Stimulated activated CD4-positive, alpha-beta T cell treated with anti-CD3 and anti-CD28 coated beads, Interleukin-4, amount 100 ng/mL, for 4 hours (primary cell): ENCODE measurements at places on chromosomes 1 and 21.

- no peak for DNase-seq
Observed at GRCh38 chr1:37657620-37658412, 23.1 kb upstream of the RSPO1 start.

- no peak for DNase-seq
Observed at GRCh38 chr1:193031431-193031830, 27.7 kb downstream of the UCHL5 start.

GRCh38 chr21:43767498-43767983, 8.6 kb downstream of the CSTB start:
- no peak for DNase-seq

GRCh38 chr1:204232526-204232925, 18.7 kb upstream of the GOLT1A start:
- no peak for DNase-seq

GRCh38 chr1:46256523-46256922, 9.0 kb downstream of the RAD54L start:
- DNase-seq: no peak

DNA sequence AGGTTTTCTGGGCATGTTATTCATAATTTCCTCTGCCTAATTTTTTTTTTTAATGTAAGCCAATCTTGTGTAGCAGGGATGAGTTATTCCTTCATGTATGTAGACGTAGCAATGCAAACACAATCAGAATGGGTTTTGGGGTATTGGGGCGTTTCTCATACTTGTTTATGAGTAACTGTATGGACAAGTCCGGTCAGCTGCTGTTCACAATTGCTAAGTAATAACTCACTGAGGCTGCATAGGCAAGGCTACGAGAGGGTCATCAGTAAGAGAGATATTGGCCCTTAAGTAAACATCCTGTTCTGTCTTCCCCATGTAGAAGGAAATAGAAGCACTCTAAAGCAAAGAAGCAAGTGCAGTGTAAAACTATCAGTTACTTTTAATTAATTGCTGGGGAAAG, 9.5 kb upstream of the TARS2 start:
- DNase-seq: no peak

- no peak for DNase-seq
Observed at GRCh38 chr21:41993744-41994143, 16.4 kb downstream of the ZBTB21 start.

DNA sequence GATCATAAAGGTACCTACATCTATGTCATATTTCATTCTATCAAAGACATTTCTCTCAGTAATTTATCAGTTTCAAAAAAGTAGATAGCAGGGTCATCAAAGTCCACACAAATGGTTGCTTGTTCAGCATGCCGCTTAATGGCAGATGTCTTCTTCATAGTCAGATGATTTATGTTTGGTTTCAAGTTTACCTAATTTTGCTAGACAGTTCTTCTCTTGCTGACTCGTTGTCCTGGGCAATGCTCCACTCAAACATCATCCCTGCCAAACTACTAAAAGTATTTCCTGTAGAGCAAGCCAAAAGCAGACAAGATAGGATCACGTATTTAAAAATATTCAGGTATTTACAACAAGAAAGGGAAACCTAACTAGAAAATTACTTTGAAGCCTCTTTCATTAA, 13.6 kb downstream of the NUP210L start:
- DNase-seq: no peak

DNA sequence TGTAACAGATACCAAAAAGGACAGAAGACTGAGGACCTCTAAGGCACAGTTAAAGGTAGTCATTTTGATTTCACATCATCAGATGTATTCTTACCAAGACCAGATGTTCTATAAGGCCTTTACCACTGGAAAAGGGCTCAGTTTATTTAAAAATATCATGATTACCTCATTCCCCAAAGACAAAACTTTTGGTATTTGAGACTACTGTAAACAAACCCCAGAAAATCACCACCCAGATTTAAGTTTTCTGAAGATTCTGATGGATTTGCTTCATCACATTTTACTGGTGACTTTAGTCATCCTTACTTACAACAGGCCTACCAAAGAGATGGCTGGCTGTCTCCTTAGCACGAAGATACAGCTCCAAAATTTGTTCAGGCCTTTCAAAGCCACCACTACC, 8.3 kb downstream of the ENAH start:
- DNase-seq: no peak

DNA sequence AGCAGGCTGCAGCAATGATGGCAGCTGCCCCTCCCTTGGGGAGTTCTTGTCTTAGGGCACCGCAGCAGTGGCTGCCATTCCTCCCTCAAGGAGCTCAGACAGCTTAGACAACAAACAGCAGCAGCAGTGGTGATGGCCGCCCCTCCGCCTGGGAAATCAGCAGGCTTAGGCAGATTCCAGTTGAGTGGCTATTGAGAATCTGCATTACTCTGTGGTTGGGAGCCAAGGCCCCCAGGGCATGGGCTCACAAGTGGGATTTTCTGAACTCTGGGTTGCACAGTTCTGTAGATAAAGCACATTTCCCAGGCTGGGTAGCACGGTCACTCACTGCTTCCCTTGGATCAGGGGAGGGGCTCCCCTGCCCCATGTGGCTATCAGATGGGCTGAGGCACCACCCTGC, 1280.7 kb upstream of the TMPRSS15 start:
- no peak for DNase-seq

- DNase-seq: no peak
Observed at GRCh38 chr1:148385371-148386030, 97.6 kb downstream of the PPIAL4G start.

GRCh38 chr1:160744199-160744851, 5.3 kb downstream of the SLAMF7 start:
- no peak for DNase-seq

- no peak for DNase-seq
Observed at GRCh38 chr1:27009601-27010197, 3.0 kb downstream of the TENT5B start.

- DNase-seq: no peak
Observed at GRCh38 chr1:232142403-232143314, 487.3 kb downstream of the SIPA1L2 start.

GRCh38 chr21:24444736-24445135, 1162.5 kb downstream of the MRPL39 start:
- no peak for DNase-seq

DNA sequence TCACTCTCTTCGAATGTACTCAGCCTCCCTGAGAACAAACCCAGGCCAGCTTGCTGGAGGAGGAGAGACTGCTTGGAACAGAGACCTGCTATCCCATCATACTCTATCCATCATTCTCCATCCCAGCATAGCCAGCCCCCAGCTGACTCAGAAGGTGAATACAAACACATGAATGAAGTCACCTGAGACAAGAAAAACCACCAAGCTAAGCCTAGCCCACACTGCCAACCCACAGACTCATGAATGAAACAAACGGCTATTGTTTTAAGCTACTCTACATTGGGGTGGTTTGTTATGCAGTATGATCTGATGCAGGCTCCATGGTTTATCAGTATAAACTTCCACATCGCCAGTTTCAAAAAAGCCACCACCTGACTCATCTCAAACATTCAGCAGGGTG, 395.6 kb downstream of the SETD4 start:
- no peak for DNase-seq

DNA sequence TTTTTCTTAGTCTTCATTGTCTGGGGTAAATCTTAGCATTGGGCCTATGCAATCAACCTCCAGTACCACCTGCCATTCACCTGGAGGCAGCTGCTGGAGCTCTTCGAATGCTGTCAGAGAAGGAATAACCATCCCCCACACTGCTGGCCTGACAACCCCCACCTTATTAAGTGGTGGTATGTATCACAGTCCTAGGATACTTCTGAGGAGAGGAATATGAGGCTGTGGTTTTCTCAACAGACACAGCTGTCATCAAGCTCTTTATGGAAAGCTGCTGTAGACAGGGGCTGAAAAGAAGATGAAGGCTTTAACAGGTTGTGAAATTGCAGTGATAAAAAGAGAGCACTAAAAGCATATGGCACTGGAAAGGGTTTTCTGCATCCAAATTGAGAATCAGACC, 61.7 kb downstream of the TSEN15 start:
- no peak for DNase-seq

- no peak for DNase-seq
Observed at GRCh38 chr1:214494706-214495105, 56.7 kb downstream of the PTPN14 start.

- DNase-seq: no peak
Observed at GRCh38 chr1:157240495-157241184, 102.4 kb upstream of the ETV3 start.

DNA sequence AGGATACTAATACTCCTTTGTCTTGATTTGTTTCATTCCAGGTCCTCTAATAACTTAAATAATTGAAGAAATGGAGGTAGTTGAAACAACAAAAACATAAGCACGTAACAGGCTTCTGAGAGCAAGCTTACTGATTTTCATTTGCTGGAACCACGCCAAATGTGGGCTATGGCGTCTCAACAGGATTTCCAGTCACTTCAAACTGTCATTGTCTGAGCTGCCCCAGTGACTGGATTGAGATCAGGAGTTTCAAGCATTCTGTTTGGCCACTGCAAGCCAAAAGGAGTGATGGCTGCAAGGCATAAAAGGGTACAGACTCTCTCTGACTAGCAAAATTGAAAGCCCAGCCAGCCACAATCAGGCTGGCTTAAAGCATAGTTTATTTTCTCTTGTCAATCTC, 289.9 kb downstream of the DPYD start:
- DNase-seq: no peak

DNA sequence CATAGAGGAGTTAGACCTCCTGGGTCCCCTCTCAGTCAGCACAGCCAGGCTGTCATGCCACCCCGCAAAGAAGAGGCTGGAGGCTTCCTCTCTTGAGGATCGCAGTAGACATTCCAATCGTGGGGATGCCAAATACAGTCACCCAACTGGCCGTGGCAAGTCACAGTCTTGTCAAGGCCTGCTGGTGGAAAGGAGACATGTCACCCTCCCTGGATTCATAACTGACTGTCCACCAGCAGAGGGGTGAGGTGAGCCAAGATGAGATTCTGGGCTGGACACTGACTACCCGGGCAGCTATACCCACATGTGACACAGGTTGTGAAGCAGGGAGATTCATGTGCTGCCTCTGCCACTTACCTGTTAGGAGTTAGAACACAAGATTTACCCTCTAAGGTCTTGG, 123.5 kb upstream of the NGF start:
- DNase-seq: no peak

GRCh38 chr1:6010554-6010953, 18.3 kb upstream of the NPHP4 start:
- DNase-seq: no peak

DNA sequence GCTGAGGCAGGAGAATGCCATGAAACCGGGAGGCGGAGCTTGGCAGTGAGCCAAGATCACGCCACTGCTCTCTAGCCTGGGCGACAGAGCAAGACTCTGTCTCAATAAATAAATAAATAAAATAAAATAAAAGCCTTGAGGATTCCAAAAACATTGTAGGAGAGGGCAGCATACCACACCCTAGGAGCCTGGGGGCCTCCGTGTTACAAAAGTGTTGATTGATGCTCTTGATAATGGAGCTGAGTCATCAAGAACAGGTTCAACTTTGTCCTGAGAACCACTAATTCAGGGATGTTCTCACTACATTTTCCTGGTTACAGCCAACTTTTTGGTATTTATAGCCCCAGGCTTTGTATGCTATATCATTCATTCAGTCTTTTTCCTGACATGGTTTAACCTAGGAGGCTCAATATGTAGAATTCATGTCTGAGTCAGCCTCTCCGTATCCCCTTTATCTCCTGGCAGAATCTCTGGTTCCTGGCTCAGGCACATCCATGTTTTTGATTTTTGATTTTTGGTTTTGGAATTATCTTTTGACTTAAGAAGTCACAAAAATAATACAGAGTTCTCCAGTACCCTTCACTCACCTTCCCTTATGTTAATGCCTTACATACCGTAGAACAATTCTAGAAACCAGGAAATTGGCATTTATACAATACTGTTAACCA, 69.4 kb downstream of the LRRC8D start:
- no peak for DNase-seq

DNA sequence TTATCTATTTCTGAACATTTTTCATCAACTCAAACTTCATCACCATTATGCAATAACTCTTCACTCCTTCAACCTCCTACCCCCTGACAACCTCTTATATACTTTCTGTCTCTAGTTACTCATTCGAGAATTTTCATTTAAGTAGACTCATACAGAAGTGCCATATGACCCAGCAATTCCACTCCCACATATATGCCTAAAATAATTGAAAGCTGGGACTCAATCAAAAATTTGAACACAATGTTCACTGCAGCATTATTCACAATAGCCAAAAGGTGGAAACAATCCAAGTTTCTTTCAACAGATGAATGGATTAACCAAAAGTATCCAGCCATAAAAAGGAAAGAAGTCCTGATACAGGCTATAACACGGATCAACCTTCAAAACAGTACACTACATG, 24.1 kb downstream of the COL11A1 start:
- no peak for DNase-seq

- DNase-seq: no peak
Observed at GRCh38 chr1:29482991-29483390, 246.7 kb downstream of the PTPRU start.

GRCh38 chr21:45830221-45830640, 151.3 kb upstream of the COL6A1 start:
- DNase-seq: no peak

GRCh38 chr21:22585558-22585957, 1587.3 kb downstream of the NCAM2 start:
- DNase-seq: no peak

DNA sequence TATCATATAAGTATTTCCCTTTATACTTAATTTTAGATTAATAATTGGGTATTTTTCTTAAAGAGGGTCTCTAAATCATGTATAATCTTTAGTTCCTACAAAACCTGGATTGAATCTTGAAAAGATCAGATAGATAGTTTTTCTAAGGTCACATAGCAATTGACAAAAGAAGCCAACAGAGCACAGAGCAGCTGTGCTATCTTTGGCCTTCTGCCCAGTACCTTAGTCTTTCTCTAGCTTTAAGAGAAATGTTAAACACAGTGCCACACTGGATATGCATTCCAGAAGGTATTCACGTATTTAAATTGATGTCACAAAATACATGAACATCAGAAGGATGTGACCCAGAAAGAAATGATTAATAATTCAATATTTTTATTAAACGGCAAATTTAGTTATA, 86.8 kb downstream of the C21orf91 start:
- no peak for DNase-seq

DNA sequence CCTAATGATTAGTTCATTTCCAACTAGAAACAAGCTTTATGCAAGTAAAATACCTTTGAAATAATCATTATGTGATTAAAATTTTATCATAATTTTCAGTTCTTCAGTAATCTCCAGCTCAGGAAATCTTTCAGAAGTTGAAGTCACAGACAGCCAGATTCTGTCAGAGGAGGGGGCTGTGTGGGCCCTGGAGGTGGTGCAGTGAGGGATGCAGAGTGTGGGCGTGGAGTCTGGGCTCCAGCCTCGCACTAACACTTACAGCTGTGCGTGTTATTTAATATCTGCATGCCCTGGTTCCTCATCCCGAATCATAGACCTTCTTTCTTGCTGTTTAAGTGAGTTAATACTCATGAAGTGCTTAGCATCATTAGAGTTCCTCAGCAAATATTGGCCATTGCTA, 23.9 kb downstream of the WDR64 start:
- DNase-seq: no peak

DNA sequence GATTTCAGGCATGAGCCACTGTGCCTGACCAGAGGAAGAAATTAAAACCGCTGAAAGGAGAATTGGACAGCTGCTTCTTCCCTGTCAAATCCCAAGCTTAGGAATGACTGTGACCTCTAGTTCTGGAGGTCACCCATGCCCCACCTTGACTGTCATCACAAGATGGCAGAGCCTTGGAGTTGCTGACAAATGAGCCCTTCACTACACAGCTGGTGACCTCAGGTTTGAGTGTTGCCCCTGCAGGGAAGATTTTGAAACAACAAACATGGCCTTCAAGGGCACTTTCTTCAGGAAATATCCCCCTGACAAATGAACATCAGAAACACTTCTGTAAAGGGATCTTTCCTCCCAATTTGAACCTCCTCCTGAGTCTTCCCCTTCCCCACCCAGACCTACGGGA, 6.9 kb upstream of the SLC45A3 start:
- DNase-seq: no peak
